ENCODE measurements at places on chromosomes 2 and 18. TPM values are rescaled to one million over a fixed set of nuclear protein-coding genes. Genes with fewer than 3 reads are reported as not detected.

GRCh38 chr2:111634995-111635538 is 248.9 kb downstream of the ANAPC1 start:
- no peak for DNase-seq
- H3K4me3 ChIP-seq, result no peak overlapping the region
- H3K27ac ChIP-seq, result no peak overlapping the region
- peaks cover 14% of the 10 kb centered on the region for H3K4me1 ChIP-seq
- H3K27me3 ChIP-seq, result no peaks in the 10 kb centered on the region

- H3K4me1 ChIP-seq, result peaks cover 9% of the 10 kb centered on the region
- H3K4me3 ChIP-seq, result no peak overlapping the region
- peak overlapping the region; percentile 76 for H3K27ac ChIP-seq
Observed at GRCh38 chr2:157261199-157261782, 3.8 kb downstream of the GALNT5 start.

- no peaks in the 10 kb centered on the region for H3K36me3 ChIP-seq
- H3K4me1 ChIP-seq, result peaks cover 48% of the 10 kb centered on the region
- H3K27ac ChIP-seq, result peak within 1 kb of the TSS; percentile 88
- DNase-seq, result peak; percentile 86
- H3K27me3 ChIP-seq, result no peaks in the 10 kb centered on the region
Observed at GRCh38 chr2:74482801-74483674, at the start of the genes CCDC142 and TTC31. Gene CCDC142, minus strand, starts transcription at chr2:74482998. Its CDS starts 161 bp downstream, at chr2:74482837. Gene TTC31, plus strand, starts transcription at chr2:74483081. Its CDS starts 15 bp downstream, at chr2:74483096.

DNA sequence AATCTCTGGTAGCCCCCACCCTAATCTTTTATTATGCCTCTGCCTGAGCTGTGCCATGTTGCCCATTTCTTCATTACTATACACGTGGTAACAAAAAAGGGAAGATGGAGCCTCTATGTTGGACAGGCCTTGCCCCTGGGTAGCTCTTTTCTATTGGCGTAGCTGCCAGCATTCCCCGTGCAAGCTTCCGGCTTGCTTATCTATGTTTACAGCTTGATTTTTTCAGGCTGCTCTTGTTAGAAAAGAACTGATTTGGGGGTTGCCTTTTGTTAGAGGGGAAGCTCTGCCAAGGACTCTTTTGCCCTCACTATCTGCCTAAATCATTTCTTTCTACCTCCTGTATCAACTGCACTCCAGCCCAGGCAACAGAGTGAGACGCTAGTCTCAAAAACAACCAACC is 45.5 kb upstream of the ZSWIM2 start:
- no peaks in the 10 kb centered on the region for H3K36me3 ChIP-seq
- no peaks in the 10 kb centered on the region for H3K4me1 ChIP-seq
- no peaks in the 10 kb centered on the region for H3K27me3 ChIP-seq
- no peak overlapping the region for H3K27ac ChIP-seq

DNA sequence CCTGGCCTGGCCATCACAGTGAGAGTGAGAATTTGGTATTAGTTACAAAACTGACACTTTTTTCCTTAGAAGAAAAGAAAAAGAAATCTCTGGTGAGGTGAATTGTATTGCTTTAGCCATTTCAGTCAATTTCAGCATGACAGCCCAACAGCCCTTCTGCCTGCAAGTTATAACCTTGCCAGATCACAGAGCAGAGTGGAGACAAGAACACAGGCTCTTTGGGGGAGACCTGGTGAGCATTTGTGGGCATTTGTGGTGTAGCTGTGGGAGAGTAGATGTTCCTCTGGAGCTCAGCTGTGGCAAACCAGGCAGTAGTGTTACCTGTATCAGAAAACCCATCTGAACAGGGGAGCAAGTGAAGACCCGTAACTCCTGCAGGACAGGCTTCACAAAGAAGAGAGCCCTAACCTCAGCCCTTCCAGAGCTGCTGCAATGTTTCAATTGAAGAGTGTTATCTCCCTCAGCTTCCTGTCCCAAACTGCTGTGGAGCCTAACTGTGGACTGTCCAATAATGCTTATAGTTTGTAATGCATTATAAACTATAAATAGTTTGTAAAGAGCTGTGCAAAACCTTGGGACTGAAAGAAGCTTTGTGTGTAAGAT is 22.8 kb upstream of the DLX1 start:
- no peak for DNase-seq
- no peaks in the 10 kb centered on the region for H3K4me1 ChIP-seq
- no peak overlapping the region for H3K27ac ChIP-seq
- no peaks in the 10 kb centered on the region for H3K27me3 ChIP-seq

DNA sequence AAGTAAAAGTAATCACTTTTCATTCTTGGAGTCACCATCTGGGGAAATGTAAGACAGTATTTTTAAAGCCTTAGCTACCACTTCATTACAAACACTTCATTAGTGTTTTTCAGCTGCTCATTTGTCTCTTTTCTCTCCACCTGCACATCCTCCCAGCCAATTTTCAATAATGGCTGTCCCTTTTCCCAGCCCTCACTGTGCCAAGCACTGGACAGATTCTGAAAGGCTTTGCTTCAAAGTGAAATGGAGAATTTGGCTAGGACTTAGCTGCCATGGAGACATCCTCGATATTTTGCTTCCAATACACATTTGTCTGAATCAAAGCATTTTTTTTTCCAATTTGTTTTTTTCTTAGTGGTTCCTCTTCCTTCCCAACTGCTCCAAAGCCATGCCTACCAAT is 272.4 kb upstream of the NRXN1 start:
- H3K27ac ChIP-seq, result no peak overlapping the region
- H3K36me3 ChIP-seq, result no peaks in the 10 kb centered on the region
- no peak for DNase-seq
- H3K4me1 ChIP-seq, result no peaks in the 10 kb centered on the region

- H3K27me3 ChIP-seq, result no peaks in the 10 kb centered on the region
- no peak overlapping the region for H3K4me3 ChIP-seq
- no peak overlapping the region for H3K27ac ChIP-seq
- H3K36me3 ChIP-seq, result no peaks in the 10 kb centered on the region
Observed at GRCh38 chr2:63881205-63881604, 39.5 kb downstream of the UGP2 start.

DNA sequence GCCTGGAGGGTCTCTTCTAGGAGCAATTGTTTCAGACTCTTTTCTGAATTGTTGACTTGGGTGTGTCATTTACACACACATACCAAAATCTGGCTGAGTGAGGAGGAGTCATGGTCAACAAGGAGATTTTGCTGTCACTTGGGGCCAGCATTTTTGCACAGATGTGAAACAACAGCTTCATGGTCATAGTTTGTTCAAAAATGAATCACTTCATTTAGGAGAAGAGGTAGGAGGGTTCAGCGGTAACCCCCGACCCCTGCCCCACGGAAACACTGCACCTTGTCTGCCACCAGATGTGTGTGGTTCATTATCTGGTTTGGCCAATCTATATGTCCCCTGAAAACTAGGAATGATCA is 42.2 kb downstream of the LBH start:
- DNase-seq, result no peak
- no peak overlapping the region for H3K4me3 ChIP-seq
- no peaks in the 10 kb centered on the region for H3K36me3 ChIP-seq
- peak overlapping the region; percentile 76 for H3K27ac ChIP-seq
- H3K4me1 ChIP-seq, result peaks cover 23% of the 10 kb centered on the region
- no peaks in the 10 kb centered on the region for H3K27me3 ChIP-seq

- H3K27me3 ChIP-seq, result no peaks in the 10 kb centered on the region
- no peak overlapping the region for H3K4me3 ChIP-seq
- DNase-seq, result no peak
Observed at GRCh38 chr18:73752546-73752945, 395.1 kb downstream of the FBXO15 start.

- no peaks in the 10 kb centered on the region for H3K27me3 ChIP-seq
- no peaks in the 10 kb centered on the region for H3K36me3 ChIP-seq
- peak overlapping the region; percentile 40 for H3K4me3 ChIP-seq
- H3K4me1 ChIP-seq, result peaks cover 12% of the 10 kb centered on the region
- H3K27ac ChIP-seq, result peak overlapping the region; percentile 55
- no peak for DNase-seq
Observed at GRCh38 chr2:24926602-24927252, 6.7 kb upstream of the ADCY3 start.

DNA sequence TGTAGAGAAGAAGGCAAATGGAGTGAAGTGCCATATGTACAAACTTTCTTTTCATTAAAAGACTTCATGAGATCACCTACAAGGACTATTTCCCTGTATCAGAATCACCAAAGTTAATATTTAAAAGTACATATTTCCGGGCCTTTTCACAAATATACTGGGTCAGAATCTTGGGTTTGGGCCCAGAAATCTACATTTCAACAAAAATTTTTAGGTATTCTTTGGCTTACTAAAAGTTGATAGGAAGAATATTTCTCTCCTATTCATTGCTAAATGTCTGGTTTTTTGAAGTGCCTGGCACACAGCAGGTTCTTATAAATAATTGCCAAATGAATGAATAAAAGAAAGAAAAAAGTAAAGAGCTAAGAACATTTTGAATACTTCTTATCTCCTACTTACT is 843.8 kb upstream of the ACVR2A start:
- H3K36me3 ChIP-seq, result no peaks in the 10 kb centered on the region
- no peak for DNase-seq
- H3K4me3 ChIP-seq, result no peak overlapping the region

- no peak overlapping the region for H3K27ac ChIP-seq
- H3K27me3 ChIP-seq, result no peaks in the 10 kb centered on the region
- no peak overlapping the region for H3K4me3 ChIP-seq
- no peaks in the 10 kb centered on the region for H3K4me1 ChIP-seq
- no peaks in the 10 kb centered on the region for H3K36me3 ChIP-seq
- no peak for DNase-seq
Observed at GRCh38 chr18:21262244-21262643, 20.2 kb downstream of the GREB1L start.

DNA sequence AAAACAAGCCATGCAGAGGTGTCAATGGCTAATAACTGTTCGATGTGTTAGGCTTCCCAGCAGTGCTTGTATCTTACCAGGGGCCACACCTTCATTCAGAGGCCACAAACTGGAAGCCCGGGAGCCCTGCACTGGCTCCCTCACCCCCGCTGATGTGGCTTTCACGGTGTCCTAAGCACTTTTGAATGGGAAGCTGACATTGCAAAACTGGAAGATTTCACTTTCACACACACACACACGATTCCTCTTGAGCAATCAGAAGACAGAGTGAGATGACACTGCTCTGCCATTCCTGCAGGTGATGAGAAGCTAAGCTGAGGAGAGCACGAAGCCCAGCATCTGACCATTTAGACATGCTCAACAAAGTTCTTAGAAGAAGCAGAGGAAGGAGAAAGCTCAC is 8.6 kb upstream of the ZNF407 start:
- no peak for DNase-seq
- H3K4me1 ChIP-seq, result no peaks in the 10 kb centered on the region
- H3K27me3 ChIP-seq, result no peaks in the 10 kb centered on the region

GRCh38 chr2:67904966-67905365 is 157.8 kb downstream of the C1D start:
- H3K36me3 ChIP-seq, result no peaks in the 10 kb centered on the region
- no peak overlapping the region for H3K4me3 ChIP-seq
- H3K27me3 ChIP-seq, result no peaks in the 10 kb centered on the region
- H3K4me1 ChIP-seq, result no peaks in the 10 kb centered on the region

DNA sequence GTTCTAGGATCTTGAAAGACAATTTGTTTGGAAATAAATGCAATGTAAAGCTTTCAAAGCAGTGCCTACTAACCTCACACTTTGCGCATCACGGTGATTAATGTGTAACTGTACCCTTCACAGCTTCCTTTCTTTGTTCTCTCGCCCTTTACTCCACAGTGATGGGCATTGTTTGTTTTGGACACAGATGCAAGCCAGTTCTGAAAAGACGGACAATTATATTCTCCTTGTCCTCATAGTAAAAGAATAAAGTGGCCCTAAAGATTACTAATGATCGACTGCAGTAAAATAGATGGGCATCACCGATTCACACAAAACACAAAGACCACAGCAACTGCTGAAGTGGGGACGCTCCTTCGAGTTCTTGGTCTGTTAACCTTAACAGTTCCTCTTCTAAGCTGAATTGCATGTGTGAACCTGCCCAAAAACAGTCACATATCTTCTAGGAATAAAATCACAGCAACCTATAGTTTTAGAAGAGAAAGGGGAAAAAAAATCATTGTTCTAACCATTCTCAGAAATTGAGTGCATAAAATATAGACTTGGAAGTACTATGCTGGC is 7.7 kb downstream of the L3MBTL4 start:
- H3K27ac ChIP-seq, result peak overlapping the region; percentile 54
- H3K4me3 ChIP-seq, result no peak overlapping the region
- no peaks in the 10 kb centered on the region for H3K27me3 ChIP-seq

DNA sequence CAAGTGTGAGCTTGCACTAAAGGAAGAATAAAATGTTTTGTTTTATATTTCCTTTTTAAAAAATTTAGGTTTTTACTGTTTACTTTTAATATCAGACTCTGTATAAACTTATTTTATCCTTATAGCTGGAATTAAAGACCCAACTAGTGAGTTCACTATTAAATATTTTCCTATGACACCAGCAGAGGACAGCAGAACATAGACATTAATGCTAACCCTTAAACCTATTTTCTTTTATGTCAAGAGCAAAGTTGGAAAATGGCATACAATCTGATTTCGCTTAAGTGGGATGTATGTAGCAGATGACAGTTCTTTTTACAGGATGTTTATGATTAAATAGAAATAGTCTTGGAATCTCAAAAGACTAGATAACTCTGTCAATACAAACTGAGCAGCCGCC is 188.2 kb upstream of the XIRP2 start:
- H3K27me3 ChIP-seq, result no peaks in the 10 kb centered on the region
- H3K27ac ChIP-seq, result no peak overlapping the region
- no peak overlapping the region for H3K4me3 ChIP-seq
- no peak for DNase-seq

DNA sequence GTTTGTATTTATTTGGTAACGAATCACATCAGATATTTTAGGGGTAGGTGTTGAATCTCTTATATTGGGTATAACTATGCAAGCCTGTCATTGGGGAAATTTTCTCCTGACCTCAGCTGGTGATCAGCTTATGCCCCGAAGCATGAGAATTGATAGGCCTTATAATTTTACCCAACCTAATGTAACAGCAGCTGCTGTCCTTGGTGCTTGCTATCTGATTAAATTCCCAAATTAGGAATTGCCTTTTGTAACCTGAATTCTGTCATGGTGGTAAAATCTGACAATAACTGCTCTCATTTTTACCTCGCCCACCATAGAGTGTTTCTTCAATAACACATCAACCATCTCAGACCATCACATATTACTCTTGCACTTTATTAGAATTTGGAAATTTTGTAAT is 1542.6 kb upstream of the PIK3C3 start:
- H3K27me3 ChIP-seq, result no peaks in the 10 kb centered on the region
- no peaks in the 10 kb centered on the region for H3K4me1 ChIP-seq
- H3K4me3 ChIP-seq, result no peak overlapping the region
- H3K36me3 ChIP-seq, result no peaks in the 10 kb centered on the region
- H3K27ac ChIP-seq, result no peak overlapping the region

- no peak for DNase-seq
- peaks cover 35% of the 10 kb centered on the region for H3K36me3 ChIP-seq
- H3K4me1 ChIP-seq, result no peaks in the 10 kb centered on the region
Observed at GRCh38 chr2:164710837-164711765, 89.8 kb upstream of the GRB14 start.

GRCh38 chr18:23179416-23179815 is 44.1 kb downstream of the CABLES1 start:
- H3K27me3 ChIP-seq, result no peaks in the 10 kb centered on the region
- no peaks in the 10 kb centered on the region for H3K36me3 ChIP-seq
- DNase-seq, result no peak
- no peaks in the 10 kb centered on the region for H3K4me1 ChIP-seq

Gene CCDC150
- total RNA-seq, result 2.4 TPM

Gene TM4SF20
- not detected for total RNA-seq

Gene CAVIN2
- 12.4 TPM for total RNA-seq

Gene MRPS9
- total RNA-seq, result 17.2 TPM

Gene DSEL
- total RNA-seq, result 5.7 TPM

Gene ARHGAP25
- 7.4 TPM for total RNA-seq

Gene CNDP1
- not detected for total RNA-seq

Gene NTSR2
- not detected for total RNA-seq

Gene MLPH
- 1.8 TPM for total RNA-seq

Gene SP100
- total RNA-seq, result 69.0 TPM

Gene LRRC30
- total RNA-seq, result not detected

Gene CCT4
- 84.3 TPM for total RNA-seq

Gene POTEJ
- not detected for total RNA-seq

Gene ALPP
- total RNA-seq, result not detected

Gene ODC1
- 14.9 TPM for total RNA-seq
